ENCODE measurements at places on chromosomes 1 and 21. TPM values are rescaled to one million over a fixed set of nuclear protein-coding genes. Genes with fewer than 3 reads are reported as not detected.
A peak's percentile ranks its signal among the peaks of the same experiment; 100 is the strongest.

GRCh38 chr1:98133131-98133530 lies 212.3 kb upstream of the DPYD start:
- H3K4me1 ChIP-seq = no peaks in the 10 kb centered on the region
- no peak overlapping the region for H3K27ac ChIP-seq
- H3K4me3 ChIP-seq = no peak overlapping the region
- H3K36me3 ChIP-seq = no peaks in the 10 kb centered on the region
- DNase-seq = no peak

DNA sequence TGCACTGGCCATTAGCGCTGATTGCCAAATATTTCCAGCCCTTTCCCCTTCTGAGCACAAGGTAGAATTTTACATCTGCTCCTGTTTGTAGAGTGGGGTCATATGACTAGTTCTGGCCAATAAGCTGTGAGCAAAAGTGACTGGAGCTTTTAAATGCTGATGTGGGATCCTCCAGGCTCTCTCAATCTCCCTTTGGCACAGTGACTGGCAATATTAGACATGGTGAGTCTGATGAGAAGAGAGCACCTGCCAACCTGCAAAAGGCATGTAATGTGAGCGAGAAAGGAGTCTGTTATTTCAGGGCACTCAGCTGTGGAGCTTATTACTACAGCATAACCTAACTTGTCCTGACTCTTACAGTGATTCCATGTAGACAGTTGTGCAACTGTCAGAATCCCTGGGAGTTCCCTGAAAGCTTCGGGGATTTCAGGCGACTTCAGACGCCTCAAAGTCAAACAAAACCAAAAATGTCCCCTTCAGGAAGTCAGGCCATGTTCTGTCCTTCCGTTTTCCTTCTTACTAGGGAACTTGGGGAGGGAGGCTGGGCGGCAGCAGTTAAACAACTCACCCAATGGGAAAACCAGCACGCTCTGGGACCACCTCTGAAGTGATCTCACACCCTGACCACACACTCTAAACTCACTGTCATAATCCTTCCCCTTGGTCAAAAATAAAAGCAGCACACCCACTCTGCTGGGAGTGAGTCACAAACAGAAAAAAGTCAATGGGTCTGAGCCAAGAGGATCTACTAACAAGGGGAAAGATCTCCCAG lies 3.6 kb upstream of the RASSF5 start:
- H3K4me1 ChIP-seq = peaks cover 65% of the 10 kb centered on the region
- peak; percentile 97 for DNase-seq
- H3K36me3 ChIP-seq = no peaks in the 10 kb centered on the region
- no peaks in the 10 kb centered on the region for H3K27me3 ChIP-seq
- peak overlapping the region; percentile 85 for H3K27ac ChIP-seq
- H3K4me3 ChIP-seq = peak overlapping the region; percentile 15

GRCh38 chr1:47771751-47772150 lies 225.4 kb downstream of the TRABD2B start:
- no peak overlapping the region for H3K27ac ChIP-seq
- no peaks in the 10 kb centered on the region for H3K36me3 ChIP-seq
- H3K4me1 ChIP-seq = no peaks in the 10 kb centered on the region
- H3K4me3 ChIP-seq = no peak overlapping the region
- DNase-seq = no peak
- peaks cover 25% of the 10 kb centered on the region for H3K27me3 ChIP-seq

DNA sequence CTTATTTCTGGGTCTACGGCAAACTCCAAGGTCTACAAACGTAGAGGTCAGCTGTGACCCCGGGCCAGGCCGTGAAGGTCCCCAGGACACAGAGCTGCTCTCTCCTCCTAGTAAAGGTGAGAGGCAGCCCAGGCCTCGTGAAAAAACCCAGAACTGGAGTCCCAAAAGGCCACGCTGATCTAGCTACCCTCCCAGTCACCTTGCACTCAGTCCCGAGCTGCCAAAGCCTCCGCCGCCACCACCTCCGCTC lies 125 bp downstream of the ATP5PF start:
- H3K36me3 ChIP-seq = 0 out of 2 replicates have a peak, but pooled peaks cover 2% of the 10 kb centered on the region
- H3K27ac ChIP-seq = peak overlapping the region; percentile 98
- peaks cover 13% of the 10 kb centered on the region for H3K4me1 ChIP-seq
- DNase-seq = no peak
- H3K4me3 ChIP-seq = peak overlapping the region; percentile 94

DNA sequence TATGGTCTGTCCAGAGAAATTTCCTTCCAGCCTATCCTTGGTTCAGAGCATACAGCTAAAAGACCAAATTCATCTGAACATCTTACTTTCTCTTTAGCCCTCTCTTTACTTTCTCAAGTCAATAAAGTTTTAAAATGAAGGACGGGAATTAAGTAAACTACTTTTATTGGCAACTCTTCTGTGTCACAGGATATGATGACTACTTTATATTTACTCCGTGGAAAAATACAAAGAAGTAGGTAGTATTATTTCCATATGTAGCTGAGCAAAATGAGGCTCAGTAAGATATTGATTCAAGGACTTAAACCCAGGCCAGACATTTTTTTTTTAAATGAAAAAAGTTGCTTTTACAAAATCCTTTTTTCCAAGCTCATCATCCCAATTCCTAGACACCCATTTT lies 151.2 kb upstream of the DPYD start:
- no peaks in the 10 kb centered on the region for H3K27me3 ChIP-seq
- H3K4me3 ChIP-seq = no peak overlapping the region
- H3K27ac ChIP-seq = no peak overlapping the region
- H3K4me1 ChIP-seq = no peaks in the 10 kb centered on the region
- DNase-seq = no peak
- H3K36me3 ChIP-seq = no peaks in the 10 kb centered on the region

DNA sequence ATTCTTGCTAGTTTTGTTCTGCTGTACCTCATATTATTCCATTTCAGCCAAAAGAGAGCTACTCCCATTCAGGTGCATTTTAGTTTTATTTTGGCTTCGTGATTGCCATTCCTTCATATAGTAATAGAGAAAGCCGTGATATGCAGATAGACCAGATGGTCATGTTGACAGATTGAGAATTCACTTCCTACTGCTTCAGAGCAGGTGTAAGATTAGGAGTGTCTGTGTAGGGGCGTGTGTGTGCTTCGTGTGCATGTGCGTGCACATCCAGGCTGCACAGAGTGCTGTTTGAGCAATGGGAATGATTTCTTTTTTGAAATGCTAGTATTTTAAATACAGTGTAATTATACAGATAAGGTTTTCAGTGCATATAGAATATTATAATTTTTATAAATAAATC lies 10.3 kb downstream of the NFIA start:
- DNase-seq = no peak
- H3K4me3 ChIP-seq = no peak overlapping the region
- H3K27me3 ChIP-seq = no peaks in the 10 kb centered on the region
- no peaks in the 10 kb centered on the region for H3K36me3 ChIP-seq
- H3K4me1 ChIP-seq = peaks cover 5% of the 10 kb centered on the region

DNA sequence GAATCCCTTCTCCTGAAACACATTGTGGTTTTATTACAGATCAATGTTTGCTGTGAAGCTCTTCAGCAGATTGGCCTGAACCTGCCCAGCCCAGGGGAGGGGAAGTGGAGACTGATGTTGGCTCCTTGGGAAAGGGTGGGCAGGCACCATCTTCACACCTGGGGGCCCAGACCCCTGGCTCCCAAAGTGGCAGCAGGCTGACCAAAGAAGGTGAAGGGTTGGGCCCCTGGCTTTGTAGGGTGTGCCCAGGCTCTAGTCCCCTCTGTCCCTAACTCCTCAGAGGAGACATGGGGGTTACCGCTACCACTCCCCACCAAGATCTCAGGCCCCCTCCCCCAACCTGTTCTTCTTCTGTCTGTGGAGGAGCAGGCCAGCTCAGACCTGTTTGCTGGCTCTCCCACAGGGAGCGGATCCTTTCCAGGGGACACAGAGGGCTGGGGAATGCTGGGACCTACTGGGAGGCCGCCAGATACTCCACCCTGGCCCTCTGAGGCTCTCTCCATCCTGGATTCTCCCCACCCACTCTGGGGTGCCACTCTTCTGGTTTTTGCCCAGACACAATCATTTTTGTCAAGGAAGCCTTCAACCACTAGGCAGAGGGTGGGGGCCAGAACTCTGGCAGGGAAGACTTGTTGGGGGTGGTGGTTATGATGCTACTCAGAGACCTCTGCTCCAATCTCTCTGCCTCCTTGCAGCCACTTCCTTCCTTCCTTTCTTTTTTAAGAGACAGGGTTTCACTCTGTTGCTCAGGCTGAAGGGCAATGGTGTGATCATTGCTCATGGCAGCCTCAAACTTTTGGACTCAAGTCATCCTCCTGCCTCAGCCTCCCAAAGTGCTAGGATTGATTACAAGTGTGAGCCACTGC lies 5.0 kb upstream of the EFNA3 start:
- DNase-seq = no peak
- no peak overlapping the region for H3K27ac ChIP-seq
- no peaks in the 10 kb centered on the region for H3K36me3 ChIP-seq
- no peak overlapping the region for H3K4me3 ChIP-seq
- H3K4me1 ChIP-seq = peaks cover 14% of the 10 kb centered on the region

DNA sequence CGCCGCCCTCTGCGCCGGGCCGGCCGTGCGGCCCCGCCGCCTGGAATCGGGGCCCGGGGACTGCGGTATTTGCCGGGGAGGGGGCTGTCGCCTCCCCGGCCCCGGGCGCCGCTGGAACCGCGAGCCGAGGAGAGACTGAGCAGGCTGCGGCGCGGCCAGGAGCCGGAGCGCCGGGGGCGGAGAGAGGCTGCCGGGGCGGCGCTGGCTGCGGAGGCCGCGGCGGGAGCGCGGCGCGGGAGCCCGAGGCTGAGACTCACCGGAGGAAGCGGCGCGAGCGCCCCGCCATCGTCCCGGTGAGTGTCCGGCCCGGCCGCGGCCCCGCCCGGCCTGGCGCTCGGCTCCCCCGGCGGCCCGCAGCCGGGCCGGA lies 746 bp downstream of the DYRK1A start:
- H3K27ac ChIP-seq = peak overlapping the region; percentile 94
- DNase-seq = no peak
- H3K36me3 ChIP-seq = no peaks in the 10 kb centered on the region

- DNase-seq = no peak
- H3K27ac ChIP-seq = no peak overlapping the region
- no peaks in the 10 kb centered on the region for H3K27me3 ChIP-seq
- H3K4me3 ChIP-seq = no peak overlapping the region
- H3K36me3 ChIP-seq = no peaks in the 10 kb centered on the region
Observed at GRCh38 chr1:177385760-177386698, 215.3 kb downstream of the BRINP2 start.

DNA sequence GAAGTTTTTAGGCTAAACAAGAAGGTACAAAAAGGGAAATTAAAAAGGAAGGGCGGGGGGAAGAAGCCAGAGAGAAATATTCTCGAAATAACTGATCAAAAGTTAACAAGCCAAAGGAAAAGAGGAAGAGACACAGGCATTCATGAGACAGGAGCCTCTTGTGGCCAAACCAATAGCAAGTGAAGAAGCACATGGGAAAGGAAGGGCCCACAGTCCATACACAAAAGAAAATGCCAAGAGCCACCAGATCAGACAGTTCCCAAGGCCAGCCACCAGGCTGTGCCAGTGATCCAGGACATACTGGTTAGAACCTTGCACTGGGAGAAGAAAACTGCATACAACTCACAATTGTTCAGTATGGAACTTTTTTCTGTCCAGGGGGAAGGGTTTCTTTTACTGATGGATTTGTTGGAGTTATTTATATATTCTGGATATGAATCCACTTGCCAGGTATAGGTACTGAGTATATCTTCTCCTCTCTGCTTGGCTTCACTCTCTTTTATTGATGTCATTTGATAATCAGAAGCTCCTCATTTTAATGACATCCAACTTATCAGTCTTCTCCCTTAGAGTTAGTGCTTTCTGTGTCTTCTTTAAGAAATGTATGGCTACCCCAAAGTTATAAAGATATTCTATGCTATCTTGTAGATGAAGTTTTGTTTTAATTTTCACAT lies 76.8 kb downstream of the CD46 start:
- H3K4me1 ChIP-seq = peaks cover 35% of the 10 kb centered on the region
- H3K36me3 ChIP-seq = no peaks in the 10 kb centered on the region
- no peak overlapping the region for H3K27ac ChIP-seq
- H3K4me3 ChIP-seq = no peak overlapping the region

DNA sequence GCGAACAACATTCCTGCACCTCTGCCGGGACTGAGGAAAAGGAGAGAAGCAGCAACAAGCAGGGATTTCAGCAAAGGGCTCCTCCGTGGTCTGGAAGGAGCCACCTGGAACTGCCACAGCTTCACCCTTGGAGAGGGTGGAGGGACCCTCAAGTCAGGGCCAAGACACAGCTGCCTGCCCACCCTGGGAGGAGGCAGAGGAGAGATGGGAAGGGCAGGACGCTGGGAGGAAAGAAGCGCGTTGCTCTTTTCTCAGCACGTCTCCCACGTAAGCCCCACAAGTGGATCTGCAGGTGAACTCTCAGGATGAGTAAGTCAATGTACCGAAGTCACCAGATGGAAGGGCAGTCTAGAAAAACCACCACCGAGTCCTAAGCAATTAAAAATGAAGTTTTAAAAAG lies 39.6 kb downstream of the SLC19A1 start:
- no peaks in the 10 kb centered on the region for H3K4me1 ChIP-seq
- no peak overlapping the region for H3K27ac ChIP-seq
- H3K4me3 ChIP-seq = no peak overlapping the region
- no peak for DNase-seq
- H3K36me3 ChIP-seq = no peaks in the 10 kb centered on the region

GRCh38 chr1:174954073-174954460 lies 45.7 kb upstream of the CACYBP start:
- H3K27ac ChIP-seq = peak overlapping the region; percentile 46
- peak; percentile 87 for DNase-seq

SHE gene
- not detected for total RNA-seq

AGBL4 gene
- not detected for total RNA-seq

RBM11 gene
- total RNA-seq = 2.4 TPM

CDC20 gene
- 180 TPM for total RNA-seq

MYOM3 gene
- 11.9 TPM for total RNA-seq

Measured in PC-9 (cell line).